Hematopoietic multipotent progenitor cell treated with erythropoietin and hydrocortisone succinate and interleukin-3 and kit ligand, for 4 days (in vitro differentiated cells): ENCODE measurements at places on chromosomes 16 and 17.

GRCh38 chr17:20281860-20282259 lies 185.5 kb downstream of the LGALS9B start:
- DNase-seq, result peak; percentile 55

DNA sequence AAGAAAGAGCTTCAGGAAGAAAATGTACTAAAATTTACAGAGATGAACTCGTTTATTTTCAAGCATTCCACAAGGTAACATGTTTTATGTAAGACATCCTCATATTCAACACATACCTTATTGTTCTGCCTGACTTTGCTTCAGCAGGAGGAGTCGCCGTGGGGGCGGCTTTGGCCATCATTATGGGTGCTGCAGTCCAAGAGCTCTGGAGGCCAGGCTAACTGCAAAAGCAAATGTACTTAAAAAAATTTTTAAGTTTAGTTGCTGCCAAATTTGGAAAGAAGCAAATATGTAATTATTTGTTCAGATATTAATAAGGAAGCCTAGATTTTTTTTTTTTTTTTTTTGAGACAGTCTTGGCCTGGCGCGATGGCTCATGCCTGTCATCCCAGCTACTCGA lies 4.1 kb upstream of the SPG7 start:
- no peak for DNase-seq

DNA sequence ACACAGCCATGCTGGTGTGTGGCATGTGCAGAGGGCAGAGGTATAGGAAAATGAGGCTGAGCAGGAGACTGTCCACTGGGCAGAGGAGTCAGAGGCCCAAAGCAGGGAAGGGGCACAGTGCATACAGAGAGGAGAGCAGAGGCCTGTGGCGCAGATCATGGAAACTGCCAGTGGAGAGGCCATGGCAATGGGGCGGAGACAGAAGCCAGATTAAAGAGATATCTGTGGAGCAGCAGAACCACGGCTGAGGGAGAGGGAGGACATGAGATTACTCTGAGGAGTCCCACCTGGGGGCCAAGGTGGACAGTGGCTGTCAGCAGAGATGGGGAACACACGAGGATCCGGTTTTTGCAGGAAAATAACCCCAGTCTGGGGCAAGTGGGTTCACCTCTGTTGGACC lies 43.3 kb downstream of the RANBP10 start:
- peak; percentile 54 for DNase-seq

- DNase-seq, result no peak
Observed at GRCh38 chr17:82973456-82974135, 105.8 kb upstream of the METRNL start.

DNA sequence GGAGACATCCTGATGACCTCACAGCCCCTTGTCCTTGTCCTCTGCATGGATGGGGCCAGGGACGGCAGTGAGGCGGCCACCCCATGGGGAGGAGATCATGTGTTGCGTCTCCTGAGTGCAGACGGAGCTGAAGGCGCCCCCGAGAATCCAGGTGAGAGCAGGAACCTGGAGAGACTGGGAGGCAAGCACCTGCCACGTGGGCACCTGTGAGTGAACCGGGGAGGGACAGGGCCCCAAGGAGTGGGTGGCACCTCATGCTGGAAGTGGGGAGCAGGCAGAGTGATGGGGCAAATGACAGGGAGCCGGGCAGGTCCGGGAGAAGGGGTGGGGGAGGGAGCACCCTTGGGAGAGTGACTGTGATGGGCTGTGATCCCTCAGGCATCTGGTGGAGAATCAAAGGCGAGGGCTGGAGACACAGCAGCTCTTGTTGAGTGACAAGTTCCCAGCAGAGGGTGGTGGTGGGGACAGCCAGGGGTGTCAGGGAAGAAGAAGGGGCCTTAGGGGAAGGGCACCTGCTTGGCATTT lies 174.3 kb upstream of the CHMP6 start:
- no peak for DNase-seq

DNA sequence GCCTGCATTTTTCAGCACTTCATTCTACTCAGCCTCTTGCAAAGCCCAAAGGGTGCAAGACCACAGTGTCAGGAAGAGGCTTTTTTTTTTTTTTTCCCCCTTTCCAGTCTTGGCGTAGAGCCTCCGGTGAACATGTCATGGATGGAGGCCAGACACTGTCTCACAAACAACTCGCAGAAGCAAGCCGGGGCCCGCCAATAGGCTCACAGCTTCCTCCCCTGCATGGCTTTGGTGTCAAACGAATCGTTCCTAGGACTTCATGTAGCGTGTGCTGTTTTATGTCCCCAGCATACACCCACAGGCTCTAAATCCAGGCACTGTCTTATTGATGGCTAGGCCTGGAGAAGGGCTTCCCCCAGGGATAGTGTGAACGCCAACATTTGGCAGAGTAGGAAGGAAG lies 457.7 kb upstream of the MAF start:
- no peak for DNase-seq

- no peak for DNase-seq
Observed at GRCh38 chr17:59328601-59329000, 2.9 kb upstream of the YPEL2 start.

DNA sequence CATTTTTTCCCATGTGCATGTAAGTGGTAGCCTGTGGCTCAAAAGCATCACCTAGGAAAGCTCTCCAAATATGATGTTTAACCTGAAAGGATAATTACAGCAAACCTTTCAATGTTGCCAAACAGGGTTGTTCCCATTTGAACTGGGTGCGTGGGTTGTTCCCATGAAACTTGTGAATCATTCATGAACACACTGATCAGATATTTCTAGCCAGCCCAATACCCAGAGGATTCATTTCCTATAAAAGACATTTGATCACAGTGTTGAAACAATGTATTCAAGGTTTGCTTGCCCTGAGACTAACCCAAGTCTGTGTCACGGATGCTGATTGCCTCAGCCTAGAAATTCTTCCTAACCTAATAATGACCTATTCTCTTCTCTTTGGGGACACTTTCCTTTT lies 12.9 kb downstream of the KRT39 start:
- DNase-seq, result no peak

- peak; percentile 73 for DNase-seq
Observed at GRCh38 chr17:29674281-29674680, 51.6 kb upstream of the CORO6 start.

DNA sequence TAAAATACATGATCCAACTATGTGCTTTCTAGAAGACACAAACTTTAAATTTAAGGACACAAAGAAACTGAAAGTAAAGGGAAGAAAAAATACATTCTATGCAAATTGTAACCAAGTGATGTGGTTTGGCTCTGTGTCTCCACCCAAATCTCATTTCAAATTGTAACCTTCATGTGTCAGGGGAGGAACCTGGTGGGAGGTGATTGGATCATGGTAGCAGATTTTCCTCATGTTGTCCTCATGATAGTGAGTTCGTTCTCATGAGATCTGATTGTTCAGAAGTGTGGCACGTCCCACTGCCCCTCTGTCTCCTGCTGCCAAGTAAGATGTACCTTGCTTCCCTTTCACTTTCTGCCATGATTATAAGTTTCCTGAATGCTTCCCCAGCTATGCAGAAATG lies 15.0 kb downstream of the OR1A1 start:
- no peak for DNase-seq

GRCh38 chr16:2095315-2095853 lies 40.3 kb downstream of the PKD1 start:
- no peak for DNase-seq

- DNase-seq, result peak; percentile 10
Observed at GRCh38 chr17:44444735-44445105, 55.3 kb upstream of the ITGA2B start.

- DNase-seq, result no peak
Observed at GRCh38 chr16:61323456-61323855, 712.8 kb downstream of the CDH8 start.

DNA sequence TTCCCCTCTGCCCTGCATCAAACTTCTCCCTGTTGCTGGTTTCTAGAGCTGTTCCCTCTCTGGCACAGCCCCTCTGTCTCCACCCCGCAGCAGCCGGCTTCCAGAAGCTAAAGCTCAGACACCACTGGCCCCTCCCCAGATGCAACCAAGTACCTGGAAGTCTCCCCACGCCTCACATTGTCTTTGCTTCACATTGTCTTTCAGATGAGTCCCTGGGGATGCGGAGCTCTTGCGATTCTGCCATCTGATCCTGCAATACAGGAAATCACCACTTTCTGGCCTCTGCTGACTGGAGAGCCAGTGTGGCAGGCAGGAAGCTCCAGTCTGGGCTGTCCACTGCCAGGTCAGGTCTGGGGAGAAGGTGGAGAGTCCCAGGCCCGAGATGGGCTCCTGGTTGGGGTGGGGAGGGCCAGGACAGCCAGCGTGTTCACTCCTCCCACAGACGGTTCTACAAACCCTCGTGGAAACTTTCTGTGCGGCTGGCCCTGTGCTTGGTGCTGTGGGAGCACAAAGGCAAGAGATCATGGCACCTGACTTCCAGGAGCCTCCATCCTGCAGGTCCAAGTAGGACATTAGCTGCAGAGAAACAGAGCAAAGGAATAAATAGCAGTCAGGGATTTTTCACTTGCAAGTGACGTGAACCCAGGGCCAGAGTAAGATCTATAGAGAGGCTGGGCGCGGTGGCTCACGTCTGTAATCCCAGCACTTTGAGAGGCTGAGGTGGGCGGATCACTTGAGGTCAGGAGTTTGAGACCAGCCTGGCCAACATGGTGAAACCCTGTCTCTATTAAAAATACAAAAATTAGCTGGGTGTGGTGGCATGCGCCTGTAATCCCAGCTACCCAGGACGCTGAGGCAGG lies 47.9 kb upstream of the MAP3K14 start:
- DNase-seq, result no peak

GRCh38 chr17:18176176-18176575 lies 7.5 kb upstream of the ALKBH5 start:
- DNase-seq, result peak; percentile 64

GRCh38 chr17:57949649-57950048 lies 5.6 kb downstream of the CUEDC1 start:
- peak; percentile 69 for DNase-seq

DNA sequence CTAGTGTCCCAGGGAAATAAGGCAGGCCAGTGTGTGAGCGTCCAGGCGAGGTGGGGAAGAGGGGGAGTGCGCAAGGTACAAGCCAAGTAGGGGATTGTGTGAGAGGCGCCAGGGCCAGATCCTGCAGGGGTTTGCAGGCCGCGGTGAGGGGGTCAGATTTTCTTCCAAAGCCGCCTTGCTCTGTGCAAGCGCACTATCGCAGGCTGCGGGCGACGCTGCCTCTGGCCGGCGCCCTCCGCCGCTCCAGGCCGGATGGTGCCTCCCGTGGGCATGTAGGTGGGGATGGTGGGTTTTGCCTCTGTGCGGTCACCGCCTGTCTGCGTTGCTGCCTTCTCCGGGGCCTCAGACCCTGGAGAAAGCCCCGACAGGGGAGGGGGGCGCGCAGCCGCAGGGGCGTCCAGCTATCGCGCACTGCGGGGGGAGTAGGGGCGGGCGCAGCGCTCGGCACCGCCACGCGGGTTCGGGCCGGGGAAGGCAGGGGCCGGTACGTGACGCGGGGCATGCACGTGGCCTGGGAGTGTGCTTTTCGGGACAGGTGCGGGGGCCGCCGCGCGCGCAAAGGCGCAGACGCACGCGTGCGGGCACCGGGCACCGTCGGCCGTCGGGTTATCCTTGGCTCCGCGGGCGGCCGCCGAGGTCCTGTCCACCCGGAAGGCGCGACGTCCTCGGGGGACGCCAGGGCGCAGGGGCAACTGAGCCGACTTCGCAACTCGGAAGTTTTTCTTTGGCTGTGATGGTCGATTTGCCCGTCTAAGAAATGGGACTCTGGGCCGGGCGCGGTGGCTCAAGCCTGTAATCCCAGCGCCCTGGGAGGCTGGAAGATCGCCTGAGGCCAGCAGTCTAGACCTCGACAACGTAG lies 1.1 kb upstream of the HAPSTR1 start:
- peak; percentile 55 for DNase-seq

- peak; percentile 68 for DNase-seq
Observed at GRCh38 chr16:57600048-57600835, 28.2 kb upstream of the ADGRG1 start.

GRCh38 chr16:21639493-21639892 lies 12.9 kb downstream of the IGSF6 start:
- DNase-seq, result no peak

- DNase-seq, result peak; percentile 87
Observed at GRCh38 chr17:2336852-2337543, at the start of gene SGSM2. TSS of gene SGSM2 (plus strand) at chr17:2337501. CDS start at chr17:2337689, 188 bp downstream.

DNA sequence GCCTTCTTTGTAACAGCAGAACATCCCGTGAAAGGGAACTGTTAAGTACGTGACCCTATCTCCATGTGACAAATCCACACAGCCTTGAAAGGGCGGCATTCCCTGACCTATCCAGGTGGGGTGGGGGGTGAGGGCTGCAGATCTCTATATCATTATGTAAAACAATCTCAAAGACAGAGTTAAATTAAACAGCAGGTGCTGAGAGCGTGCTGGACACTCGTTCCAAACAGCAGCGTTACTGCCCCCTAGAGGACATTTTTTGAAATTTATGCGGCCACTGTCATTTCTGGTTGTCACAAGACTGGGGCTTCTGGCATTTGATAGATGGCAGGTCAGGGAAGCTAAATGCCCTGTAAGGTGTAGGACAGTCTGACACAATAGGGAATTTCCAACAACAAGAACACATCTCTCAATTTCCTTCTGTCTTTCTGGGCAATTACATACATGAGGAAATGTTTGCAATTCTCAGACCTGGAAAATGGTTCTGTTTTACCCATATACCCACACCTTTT lies 6.7 kb upstream of the SLC25A39 start:
- peak; percentile 92 for DNase-seq

GRCh38 chr17:57418463-57419246 lies 162.3 kb downstream of the MSI2 start:
- no peak for DNase-seq

- peak; percentile 51 for DNase-seq
Observed at GRCh38 chr16:75319513-75320411, 68.3 kb upstream of the BCAR1 start.

- DNase-seq, result no peak
Observed at GRCh38 chr17:7714721-7715594, 2.6 kb upstream of the DNAH2 start.

GRCh38 chr17:48439875-48440505 lies 10.0 kb upstream of the SKAP1 start:
- peak; percentile 73 for DNase-seq

- no peak for DNase-seq
Observed at GRCh38 chr16:17177242-17177958, 293.4 kb downstream of the XYLT1 start.

GRCh38 chr16:65998443-65998842 lies 368.0 kb upstream of the CDH5 start:
- DNase-seq, result no peak

GRCh38 chr17:83007504-83008185 lies 71.8 kb upstream of the METRNL start:
- no peak for DNase-seq

GRCh38 chr17:17508019-17508535 lies 11.9 kb upstream of the RASD1 start:
- no peak for DNase-seq

- no peak for DNase-seq
Observed at GRCh38 chr17:46950342-46950996, 27.5 kb downstream of the GOSR2 start.
